ENCODE measurements at places on chromosomes 12 and 14.

- no peak for DNase-seq
These were observed 51.6 kb downstream of the GPATCH2L start for GRCh38 chr14:76203086-76204001.

- peak; percentile 83 for DNase-seq
These were observed 36.7 kb downstream of the TMBIM6 start for GRCh38 chr12:49777800-49778748.

DNA sequence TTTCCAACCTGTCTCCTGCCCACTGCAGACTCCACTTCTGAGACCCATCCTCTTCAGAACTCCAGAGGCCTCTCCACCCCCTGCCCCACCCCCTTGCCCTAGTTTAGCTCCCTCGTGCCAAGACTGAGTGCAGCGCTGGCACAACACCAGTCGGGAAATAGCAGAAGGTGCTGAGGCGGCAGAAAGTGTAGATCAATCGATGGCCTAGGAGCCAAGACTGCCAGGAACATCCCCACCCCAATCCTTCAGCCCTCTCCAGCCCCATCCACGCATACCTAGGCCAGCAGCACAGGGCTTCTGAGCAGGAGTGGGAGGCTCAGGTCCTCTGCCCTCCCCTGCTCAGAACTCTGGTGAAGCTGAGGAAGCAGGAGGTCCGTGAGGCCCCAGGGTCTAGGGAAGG lies 1.1 kb downstream of the CPNE6 start:
- no peak for DNase-seq

- DNase-seq, result no peak
These were observed 48.9 kb upstream of the PPP1CC start for GRCh38 chr12:110791589-110791988.

GRCh38 chr14:37594971-37595808 lies at the start of the genes FOXA1 and TTC6:
Gene FOXA1 (minus strand): TSS chr14:37595249. CDS start chr14:37594972, 277 bp downstream.
Gene TTC6 (plus strand): TSS chr14:37595629. CDS start chr14:37622065, 26,436 bp downstream.
- no peak for DNase-seq

GRCh38 chr12:3310271-3311026 lies 180.6 kb upstream of the PRMT8 start:
- no peak for DNase-seq

GRCh38 chr12:120054293-120054692 lies 62.3 kb downstream of the RAB35 start:
- no peak for DNase-seq

GRCh38 chr12:124720681-124721500 lies 142.8 kb downstream of the SCARB1 start:
- no peak for DNase-seq

GRCh38 chr12:13592063-13592942 lies 389.1 kb downstream of the GRIN2B start:
- no peak for DNase-seq

- no peak for DNase-seq
These were observed 806.0 kb downstream of the VRK1 start for GRCh38 chr14:97603201-97603600.

DNA sequence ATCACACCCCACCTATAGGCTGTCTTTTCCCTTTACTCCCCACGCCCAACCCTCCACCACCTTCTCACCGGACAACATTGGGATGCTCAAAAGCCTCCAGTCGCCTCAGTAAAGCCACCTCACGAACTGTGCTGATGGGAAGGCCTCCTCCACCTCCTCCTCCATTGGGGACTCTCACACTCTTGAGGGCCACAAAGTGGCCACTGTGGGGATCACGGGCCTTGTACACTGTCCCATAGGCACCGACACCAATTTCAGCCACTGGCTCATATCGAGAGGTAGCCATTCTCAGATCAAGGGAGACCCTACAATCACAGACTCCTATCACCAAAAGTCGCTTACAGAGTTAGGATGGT lies 700 bp downstream of the CDK4 start:
- DNase-seq, result no peak

GRCh38 chr14:50064993-50065392 lies 51.4 kb downstream of the VCPKMT start:
- peak; percentile 63 for DNase-seq

Data from stimulated activated naive CD8-positive, alpha-beta T cell treated with anti-CD3 and anti-CD28 coated beads, Interleukin-15, Interleukin-2, amounts not matched to agents 100 U/mL and 50 U/mL, for 24 hours (primary cell).